ENCODE measurements at places on chromosomes 6 and 20. TPM values are rescaled to one million over a fixed set of nuclear protein-coding genes. Genes with fewer than 3 reads are reported as not detected.

Gene SLC12A5
- total RNA-seq = 0.43 TPM

DNA sequence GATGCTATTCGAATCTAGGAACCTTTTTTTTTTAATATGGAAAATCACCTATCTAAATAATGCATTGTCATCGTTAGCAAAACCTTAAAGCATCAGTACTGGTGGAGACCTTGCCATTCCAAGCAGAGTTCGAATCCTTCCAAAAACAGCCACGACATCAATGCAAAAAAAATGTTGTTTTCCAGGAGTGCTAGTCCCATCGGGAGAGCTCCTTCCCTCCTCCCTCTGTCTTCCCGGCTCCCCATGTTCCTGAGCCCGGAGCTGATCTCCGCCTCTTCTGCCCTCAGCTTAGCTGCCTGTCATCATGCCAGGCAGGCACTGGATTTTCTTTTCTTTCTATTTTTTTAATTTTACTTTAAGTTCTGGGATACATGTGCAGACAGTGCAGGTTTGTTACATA, 153.6 kb upstream of the QKI start:
- no peak for DNase-seq

DNA sequence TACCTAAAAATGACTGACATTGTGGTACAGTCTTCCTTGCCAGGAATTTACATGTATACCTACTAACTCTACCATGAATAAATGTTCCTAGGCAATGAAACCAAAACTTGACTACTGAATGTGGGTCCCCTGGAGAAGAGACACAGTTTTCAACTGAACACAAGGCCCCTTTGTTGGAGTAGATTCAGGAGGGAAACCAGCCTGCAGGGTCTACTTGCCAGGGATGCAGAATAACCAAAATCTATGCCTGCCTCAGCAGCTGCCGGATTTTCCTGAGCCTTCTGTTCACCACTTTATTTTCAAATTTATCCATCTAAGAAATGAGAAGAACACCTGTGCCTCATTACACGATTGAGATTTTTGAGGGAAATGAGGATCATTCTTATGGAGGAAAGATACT, 211.9 kb downstream of the GRM1 start:
- DNase-seq = peak; percentile 51

GRCh38 chr6:128438393-128438792, 82.0 kb downstream of the PTPRK start:
- no peak for DNase-seq

Gene KCNB1
- 0.12 TPM for total RNA-seq

GRCh38 chr6:39196673-39197091, 32.6 kb downstream of the KCNK5 start:
- DNase-seq = no peak

Gene MYMX
- 0.43 TPM for total RNA-seq

DNA sequence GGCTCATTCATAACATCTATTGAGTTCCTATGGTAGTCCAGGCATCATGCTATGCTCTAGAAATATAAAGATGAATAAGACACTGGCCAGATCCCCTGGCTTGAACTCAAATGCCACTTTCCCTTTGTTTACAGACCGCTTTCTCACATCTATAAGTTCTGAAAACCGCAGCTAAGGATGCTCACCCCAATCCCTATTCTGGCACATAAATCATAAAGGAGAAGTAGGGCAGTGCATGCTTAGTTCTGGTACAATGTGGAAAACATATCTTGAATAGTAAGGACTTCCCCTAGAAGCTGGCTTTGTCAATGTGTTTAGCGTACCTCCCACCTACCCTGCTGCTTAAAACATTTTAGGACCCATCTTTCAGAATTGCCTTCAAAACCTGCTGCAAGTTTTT, 26.4 kb downstream of the MRS2 start:
- DNase-seq = no peak

Gene VGLL2
- total RNA-seq = not detected

DNA sequence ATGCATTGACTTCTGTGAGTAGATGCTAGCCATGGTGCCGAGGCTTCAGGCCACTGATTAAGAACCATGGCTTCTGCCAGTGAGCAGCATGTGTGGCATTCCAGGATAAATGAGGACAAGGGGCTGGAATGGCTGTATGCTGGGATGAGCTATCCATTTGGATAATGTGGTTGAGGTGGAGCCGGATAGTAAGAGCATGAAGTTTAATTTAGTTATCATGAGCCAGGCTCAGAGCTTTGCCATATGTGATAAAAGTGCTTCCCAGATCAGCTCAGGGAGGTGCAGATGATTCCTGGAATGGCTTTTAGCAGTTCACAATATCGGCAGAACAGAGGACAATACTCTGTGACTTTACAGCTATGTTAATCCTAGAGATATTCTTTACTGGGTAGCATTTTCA, 34.6 kb upstream of the RNF8 start:
- DNase-seq = no peak

DNA sequence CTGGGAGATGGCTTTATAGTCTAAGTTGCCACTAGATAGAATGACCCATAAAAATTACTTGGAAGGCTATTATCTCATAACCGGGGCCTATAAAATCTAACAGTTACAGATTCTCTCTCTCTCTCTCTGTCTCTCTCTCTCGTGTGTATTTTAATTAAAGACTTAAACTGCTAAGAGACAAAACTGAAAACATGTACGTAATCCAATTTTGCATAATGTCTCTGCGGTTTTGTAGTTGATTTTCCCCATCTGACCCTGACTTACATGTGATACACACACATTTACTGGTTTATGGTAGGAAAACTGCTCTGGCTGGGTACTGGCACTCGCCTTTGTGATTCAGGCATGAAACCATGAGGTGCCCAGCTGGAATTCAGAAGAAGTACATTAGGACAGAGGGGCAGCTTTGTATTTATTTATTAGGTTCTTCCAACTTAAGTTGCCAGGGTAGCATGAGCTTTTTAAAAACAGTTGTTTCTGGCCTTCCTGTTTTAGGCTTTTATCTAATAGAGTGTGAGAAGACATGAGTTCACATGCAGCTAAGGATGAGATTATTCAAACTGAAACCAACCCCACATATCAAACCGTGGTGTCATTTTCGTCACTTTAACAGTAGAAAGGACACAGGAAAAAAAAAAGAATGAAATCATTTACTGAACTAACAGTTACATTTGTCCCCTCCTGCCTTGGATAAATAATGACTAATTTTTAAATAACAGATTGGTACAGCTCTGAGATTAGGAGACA, 182.5 kb downstream of the GMPR start:
- no peak for DNase-seq

GRCh38 chr20:45964006-45964400, 8.0 kb downstream of the ZNF335 start:
- no peak for DNase-seq

- DNase-seq = peak; percentile 79
Measured at GRCh38 chr6:169831450-169832246, 80.2 kb downstream of the ERMARD start.

Gene TSBP1
- not detected for total RNA-seq

Gene EFCAB8
- total RNA-seq = not detected

DNA sequence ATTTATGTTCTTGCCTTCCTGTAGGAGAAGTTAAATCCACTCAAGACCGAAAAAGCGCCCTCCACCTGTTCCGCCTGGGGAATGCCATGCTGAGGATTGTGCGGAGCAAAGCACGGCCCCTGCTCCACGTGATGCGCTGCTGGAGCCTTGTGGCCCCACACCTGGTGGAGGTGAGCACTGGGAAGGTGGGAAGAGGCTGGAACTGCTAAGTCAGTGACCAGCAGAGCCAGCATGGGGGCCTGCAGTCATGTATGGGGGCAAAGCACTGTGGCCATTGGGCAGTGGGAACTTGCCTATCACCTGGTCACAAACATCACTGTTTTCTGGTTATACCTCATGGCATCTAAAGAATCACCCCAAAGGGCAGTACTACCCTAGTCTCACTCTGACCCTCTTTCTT, 78.5 kb upstream of the PBOV1 start:
- DNase-seq = no peak

Gene SPO11
- total RNA-seq = not detected

Gene SF3B5
- total RNA-seq = 214 TPM

DNA sequence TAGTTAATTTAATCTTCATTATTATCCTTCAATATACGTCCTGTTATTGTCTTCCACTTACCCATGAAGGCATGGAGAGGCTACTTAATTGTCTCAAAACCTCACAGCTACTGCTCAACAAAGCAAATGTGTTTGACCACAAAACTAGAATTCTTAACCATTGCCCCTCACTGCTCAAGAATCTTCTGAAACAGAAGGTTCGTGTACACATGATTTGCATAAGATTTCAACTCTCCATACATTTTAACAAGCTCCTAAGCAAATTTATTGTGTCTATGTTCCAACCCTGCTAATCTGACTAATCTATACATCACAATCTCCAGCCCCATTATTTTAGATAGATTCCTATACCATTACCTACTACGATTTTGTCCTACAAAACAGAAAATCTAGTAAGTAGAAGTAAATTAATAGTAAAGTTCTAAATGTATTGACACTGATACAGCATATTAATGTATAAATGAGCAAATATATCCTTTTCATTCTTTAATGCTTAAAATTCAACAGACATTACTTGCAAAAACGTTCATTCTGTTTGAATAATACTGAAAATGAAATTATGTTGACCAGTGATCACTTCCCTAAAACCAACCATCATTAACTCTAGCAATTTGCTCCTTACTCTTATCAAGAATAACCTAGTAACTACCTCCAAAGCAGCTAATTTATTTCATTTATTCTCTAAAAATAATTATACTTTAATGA, 89.7 kb upstream of the RNF217 start:
- DNase-seq = no peak

DNA sequence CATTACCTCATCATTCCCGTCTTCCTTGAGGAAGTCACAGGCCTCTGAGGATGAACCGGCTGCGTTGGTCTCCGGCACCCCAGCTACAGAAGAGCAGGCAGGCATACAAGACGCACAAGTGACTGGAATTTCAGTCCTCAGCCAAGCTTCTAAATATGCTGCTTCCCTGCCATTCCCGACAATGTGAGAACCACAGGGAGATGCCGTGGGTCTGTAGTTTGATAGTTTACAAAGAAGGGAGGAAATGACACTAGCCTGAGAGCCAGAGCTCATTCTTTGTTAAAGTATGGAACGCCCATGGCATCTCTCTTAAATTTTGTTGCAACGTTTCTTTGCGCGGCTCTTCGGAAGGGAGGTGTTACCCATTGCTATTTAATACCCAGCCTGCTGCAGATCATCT, 25.7 kb downstream of the HEBP2 start:
- DNase-seq = peak; percentile 68

GRCh38 chr20:48047447-48047846, 262.2 kb upstream of the SULF2 start:
- DNase-seq = no peak

Gene SLC17A5
- 8.1 TPM for total RNA-seq

DNA sequence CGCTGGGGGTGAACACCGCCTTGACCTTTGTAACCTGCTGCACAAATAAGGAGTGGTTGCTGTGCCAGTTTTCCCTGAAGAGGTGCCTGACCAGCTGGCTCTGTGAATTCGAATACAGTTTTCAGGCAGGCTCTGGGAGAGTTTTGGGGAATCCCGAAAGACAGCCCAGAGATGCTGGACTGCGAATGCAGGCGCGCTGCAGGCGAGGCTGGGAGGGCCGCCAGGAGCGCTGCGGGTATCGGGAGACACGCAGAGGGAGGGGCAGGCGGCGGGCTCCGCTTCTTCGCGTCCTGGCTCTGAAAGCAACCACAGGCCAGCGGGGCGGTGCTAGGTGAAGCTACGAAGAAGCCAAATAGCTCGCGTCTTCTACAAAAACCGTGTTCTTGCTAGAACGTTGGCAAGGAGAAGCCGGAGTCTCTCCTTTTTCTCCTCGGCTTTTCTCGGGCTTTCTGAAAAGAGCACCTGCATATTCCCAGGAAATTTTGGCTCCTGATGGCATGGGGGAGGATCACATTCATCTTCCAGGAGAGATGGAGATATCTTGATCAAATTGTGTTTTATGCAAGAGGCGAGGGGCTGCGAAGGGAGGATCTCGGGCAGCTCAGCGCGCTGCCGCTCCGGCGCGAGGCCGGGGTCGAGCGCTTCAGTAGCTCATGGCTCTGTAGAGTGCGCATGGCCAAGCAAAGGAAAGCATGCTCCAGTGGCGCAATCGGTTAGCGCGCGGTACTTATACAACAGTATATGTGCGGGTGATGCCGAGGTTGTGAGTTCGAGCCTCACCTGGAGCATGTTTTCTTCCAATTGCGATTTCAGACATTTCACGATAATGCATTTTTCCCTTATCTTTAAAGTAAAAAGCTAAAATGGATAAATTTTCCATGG, 158.1 kb upstream of the ZNF184 start:
- peak; percentile 72 for DNase-seq

- peak; percentile 84 for DNase-seq
Measured at GRCh38 chr6:29961966-29962365, 19.6 kb downstream of the HLA-A start.

Gene ABHD16B
- not detected for total RNA-seq

GRCh38 chr6:56250266-56250665, 2.9 kb upstream of the COL21A1 start:
- no peak for DNase-seq

- DNase-seq = no peak
Measured at GRCh38 chr6:33789550-33789895, 593 bp upstream of the LEMD2 start.

DNA sequence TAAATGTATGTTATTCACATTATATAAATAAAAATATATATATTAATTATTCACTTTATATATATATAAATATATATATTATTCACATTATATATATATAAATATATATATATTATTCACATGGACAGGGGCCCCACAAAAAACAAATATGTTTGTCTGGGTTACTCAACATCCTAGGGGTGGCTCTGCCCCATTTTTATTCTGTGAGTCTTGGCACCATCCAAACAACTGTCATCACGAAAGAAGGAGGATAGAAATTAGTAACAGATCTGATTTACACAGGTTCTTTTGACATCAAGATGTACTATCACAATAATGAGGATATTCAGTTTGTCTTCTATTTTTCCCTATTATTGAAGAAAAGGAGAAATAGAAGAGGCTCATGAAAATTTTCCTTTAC, 187.3 kb downstream of the GPX5 start:
- DNase-seq = no peak

- DNase-seq = no peak
Measured at GRCh38 chr6:13177664-13178063, 150.7 kb downstream of the TBC1D7 start.

GRCh38 chr6:149846321-149846720, 17.8 kb downstream of the LRP11 start:
- DNase-seq = peak; percentile 58

DNA sequence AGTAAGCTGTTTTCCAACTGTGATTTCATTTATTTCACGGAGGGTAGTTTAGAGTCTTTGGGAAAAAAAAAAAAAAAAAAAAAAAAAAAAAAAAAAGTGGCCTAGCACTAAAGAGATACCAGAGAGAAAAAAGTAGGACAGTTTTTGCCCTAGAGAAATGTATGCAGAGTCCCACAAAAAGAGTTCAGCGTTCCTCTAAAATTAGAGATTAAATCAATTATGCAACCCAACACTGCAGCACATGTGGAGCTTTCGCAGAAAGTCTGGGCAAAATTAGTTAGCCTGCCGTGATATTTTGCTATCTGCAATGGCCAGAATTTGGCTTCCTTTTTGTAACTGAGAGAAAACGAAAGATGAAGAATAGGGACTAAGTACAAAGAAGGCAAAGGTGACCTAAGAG, 309.8 kb downstream of the PKHD1 start:
- peak; percentile 4 for DNase-seq

- no peak for DNase-seq
Measured at GRCh38 chr6:42226161-42226611, 8.5 kb upstream of the MRPS10 start.

All from G401 (cell line).